ENCODE measurements at places on chromosomes 6 and 20.

DNA sequence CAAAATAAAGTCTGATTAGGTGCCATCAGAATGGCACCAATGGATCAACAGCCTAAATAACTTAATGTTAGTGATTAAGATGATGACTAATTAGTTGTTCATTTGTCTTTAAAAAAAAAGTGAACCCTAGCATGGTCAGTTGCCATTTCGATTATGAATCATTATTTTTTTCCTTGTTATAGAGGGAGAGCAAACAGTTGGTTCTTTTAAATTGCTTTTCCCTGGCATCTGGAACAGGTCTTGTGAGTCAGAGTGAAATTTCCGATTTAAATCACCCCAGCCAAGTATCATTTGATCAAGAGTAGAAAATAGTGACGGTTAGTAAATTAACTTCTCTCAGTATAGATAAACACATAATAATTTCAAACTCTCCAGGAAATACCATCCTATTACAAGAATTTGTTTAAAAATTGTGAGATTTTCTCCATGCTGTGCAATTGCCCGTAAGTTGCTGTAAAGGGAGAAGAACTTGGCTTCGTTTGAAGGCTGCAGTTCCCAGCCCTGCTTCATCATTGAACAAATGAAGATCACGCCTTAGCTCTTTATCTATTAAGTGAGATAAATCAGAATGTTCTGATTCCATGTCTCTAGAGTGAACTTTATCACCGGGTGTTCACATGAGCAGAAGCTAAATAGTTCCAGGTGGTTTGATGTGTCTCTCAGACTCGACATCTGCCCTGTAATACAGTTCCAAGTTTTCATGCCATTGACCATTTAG, 741.3 kb downstream of the DOK5 start:
- no peak for DNase-seq

GRCh38 chr20:22763257-22763906, 179.0 kb upstream of the FOXA2 start:
- no peak for DNase-seq

GRCh38 chr20:10443936-10444335, 8.8 kb downstream of the SLX4IP start:
- DNase-seq = no peak

- no peak for DNase-seq
These were observed 6.2 kb upstream of the RBCK1 start for GRCh38 chr20:401682-402495.

DNA sequence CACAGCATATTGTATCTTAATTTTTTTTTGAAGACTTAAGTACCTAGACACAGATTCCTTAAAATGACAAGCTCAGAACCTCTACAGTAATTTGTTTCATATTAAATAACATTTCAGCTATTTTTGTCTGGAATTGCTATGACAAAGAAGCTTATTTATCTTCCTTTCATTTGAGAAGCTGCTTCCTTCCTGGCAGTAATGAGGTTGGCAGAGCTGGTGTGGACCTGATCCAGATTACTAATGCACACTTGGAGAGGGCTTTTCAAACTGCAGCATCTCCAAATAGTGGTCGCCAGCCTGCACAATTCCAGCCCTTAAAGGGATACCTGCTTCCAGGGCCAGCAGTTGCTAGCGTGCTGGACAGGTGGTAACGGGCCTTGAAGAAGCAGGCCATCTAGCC, 12.1 kb downstream of the PTCHD4 start:
- DNase-seq = no peak

DNA sequence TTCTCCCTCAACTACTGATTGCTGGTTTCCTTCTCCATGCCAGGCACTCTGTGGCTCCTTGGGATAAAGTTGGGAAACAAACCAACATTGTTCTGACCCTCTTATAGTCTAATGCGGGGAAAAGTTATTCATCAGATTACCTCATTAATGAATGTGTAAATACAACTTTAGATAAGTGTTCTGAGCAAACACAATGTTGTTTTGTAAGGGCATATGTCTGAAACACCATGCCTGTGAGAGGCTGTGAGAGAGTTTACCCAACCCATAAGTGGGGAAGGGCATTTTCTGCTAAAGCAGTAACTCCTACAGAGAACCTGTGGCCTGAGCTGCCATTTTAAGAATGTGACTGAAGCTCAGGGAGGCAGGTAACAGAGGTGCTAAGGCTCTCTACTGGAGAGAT, 283.5 kb downstream of the KHDC1L start:
- DNase-seq = no peak

DNA sequence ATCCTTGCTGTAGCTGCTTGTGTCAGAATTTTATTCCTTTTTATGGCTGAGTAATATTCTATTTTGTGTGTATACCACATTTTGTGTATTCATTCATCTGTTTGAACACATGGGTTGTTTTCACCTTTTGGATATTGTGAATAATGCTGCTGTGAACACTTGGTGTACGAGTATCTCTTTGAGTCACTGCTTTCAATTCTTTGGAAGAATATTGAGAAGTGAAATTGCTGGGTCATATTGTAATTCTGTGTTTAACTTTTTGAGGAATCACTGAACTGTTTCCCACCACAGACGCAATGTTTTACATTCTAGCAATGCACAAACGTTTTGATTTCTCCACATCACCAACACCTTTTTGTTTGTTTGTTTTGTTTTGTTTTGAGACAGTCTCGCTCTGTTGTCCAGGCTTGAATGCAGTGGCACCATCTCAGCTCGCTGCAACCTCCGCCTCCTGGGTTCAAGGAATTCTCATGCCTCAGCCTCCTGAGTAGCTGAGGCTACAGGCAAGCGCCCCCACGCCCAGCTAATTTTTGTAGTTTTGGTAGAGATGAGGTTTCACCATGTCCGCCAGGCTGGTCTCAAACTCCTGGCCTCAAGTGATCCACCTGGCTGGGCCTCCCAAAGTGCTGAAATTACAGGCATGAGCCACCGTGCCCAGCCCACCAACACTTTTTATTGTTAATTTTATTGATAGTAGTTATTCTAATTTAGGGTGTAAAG, 21.7 kb downstream of the CPXM1 start:
- DNase-seq = no peak

- DNase-seq = no peak
These were observed 5.2 kb downstream of the BICRAL start for GRCh38 chr6:42787063-42787472.

GRCh38 chr6:23532227-23532626, 593.8 kb upstream of the NRSN1 start:
- no peak for DNase-seq

DNA sequence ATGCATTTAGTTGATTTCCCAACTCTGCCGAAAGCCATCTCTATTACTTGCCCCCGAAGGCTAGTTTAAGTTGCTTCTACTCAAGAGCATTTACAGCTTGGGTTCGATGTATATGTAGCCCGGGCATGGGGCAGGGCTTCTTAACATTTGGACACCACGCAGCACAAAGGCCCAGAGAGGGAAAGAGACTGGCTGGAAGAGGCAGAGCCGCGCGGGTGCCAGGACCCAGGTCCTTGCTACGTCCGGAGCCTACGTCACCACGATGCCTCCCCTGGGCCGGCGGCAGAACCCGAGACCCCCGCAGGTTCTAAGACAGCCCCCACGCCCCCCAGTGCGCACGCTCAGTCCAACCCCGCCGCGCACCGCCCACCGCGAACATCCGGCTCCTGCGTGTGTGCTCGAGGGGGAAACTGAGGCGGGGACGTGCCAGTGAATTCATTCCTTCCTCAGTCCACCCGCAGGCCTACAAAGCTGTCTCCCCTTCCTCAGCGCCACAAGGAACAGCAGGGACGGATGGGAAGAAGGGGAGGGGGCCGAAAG, 367 bp upstream of the PCIF1 start:
- DNase-seq = peak; percentile 50

DNA sequence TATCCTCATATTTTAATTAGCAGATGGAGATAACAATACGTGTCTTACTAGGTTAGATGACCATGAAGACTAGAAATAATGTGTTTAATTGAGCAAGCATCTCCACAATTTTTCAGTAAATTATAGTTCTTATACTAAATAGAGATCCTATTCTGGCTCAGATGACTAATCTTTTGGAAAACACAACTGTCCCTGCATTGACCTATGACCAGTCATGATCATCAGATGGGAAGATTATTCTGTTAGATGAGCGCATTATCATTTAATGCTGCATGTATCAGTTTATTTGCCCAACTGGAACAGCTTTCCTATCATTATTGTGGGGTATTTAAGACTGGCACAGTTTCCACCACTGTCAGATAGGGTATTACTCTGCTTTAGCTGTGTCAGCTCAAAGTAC, 185.5 kb downstream of the MOXD1 start:
- DNase-seq = no peak

GRCh38 chr20:63711085-63711645, 3.3 kb downstream of the ZGPAT start:
- DNase-seq = no peak

GRCh38 chr6:15879371-15880261, 216.8 kb upstream of the DTNBP1 start:
- peak; percentile 49 for DNase-seq

DNA sequence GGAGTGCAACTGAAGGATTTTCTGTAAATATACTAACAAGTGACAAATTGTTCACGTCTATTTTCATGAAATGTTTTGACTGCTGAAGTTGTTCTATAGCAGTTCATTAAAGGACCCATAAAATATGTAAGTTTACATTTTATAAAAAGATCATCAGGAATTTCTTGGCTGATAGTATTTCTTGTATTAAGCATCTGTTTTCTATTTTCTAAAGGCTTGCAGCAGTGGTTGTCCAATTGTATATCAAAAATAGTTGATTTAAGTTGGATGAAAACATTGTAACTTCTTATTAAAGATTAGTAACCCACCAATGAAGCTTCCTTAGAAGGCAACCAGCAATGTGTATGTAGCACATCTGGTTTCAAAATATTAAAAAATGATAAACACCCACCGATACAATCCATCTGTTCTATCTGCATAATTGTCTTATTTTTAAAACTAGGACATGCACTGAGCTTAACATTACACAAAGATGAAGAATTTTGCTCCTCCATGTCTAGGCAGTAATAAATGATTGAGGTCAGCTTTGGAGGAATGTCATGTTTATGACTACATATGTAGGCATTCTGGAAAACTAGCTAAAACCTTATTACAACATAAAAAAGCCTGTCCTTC, 301.3 kb upstream of the TCF21 start:
- DNase-seq = no peak

- no peak for DNase-seq
These were observed 104.3 kb downstream of the CHD6 start for GRCh38 chr20:41513829-41514228.

- DNase-seq = no peak
These were observed 13.6 kb downstream of the LRRC73 start for GRCh38 chr6:43496370-43497128.

- no peak for DNase-seq
These were observed 35.9 kb downstream of the ATP9A start for GRCh38 chr20:51732096-51732791.

GRCh38 chr6:166950443-166950821, 5.9 kb downstream of the RNASET2 start:
- no peak for DNase-seq

DNA sequence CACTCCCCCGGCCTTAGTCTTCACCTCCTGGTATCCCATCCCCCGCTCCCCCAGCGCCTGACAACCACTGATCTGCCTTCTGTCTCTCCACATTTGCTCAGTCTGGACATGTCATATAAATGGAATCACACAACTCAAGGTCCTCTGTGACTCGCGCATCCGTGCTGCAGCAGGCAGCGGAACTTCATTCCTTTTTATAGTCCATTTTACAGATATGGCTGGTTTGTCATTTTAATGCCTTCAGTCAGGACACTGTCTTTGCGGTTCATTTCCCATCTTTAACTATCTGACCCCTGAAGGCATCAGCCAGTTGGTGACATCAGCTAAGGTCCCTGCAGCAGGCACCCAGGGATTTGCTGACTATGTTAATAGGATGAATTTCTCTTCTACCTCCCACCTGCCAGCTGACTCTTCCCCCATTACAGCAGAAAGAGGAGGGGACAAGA, 125.7 kb downstream of the ZMYND8 start:
- no peak for DNase-seq

- DNase-seq = no peak
These were observed 25.8 kb upstream of the RNGTT start for GRCh38 chr6:88989215-88989614.

DNA sequence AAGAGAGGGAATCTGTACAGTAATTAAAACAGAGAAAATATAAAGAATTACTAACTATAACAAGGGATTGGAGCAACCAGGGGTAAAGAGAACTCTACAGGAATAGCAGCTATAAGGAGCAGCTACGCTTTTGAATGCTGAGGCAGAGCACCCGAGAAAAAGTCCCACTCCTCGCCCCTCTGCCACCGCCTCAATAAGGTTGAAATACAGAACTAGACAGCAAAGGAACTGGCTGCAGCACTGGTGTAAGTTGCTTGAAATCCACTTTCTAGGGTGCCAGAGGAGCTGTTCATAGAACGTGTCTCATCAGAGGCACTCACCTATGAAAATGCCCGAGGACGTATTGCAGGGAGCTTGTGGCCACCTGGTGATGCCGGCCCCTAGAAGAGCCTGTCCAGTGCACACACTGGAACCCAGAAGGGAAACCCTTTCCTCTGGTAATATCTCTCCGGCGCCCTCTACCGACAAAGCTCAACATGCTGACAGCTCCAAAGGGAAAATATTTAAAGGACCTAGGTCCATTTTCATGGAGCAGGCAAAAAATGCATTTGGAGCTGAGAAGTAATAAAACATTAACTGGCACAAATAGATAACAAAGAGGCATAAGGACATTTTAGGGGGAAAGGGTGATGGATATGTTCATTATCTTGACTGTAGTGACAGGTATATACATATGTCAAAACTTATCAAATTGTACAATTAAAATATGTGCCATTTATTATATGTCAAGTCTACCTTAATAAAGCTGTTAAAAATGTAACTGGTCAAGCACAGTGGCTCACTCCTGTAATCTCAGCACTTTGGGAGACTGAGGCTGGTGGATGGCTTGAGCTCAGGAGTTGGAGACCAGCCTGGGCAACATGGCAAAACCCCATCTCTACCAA, 137.4 kb upstream of the HDAC2 start:
- DNase-seq = peak; percentile 38

DNA sequence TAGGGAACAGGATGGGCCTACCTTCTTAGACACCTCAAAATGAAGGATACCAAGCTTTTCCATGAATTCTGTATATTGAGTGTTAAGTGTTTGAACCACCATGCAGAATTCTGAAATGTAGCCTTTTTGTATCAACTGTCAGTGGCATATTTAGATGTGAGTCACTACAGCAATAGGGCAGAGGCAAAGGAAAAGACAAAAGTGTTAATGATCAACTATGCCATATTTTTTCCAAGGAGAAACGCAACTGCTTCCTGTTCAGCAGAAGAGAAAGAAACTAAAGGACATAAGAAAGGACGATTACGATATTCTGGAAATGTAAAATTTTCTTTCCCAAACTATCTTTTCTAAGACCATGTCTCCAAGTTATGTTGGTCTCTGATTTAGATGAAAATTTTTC, 104.6 kb upstream of the RSPO3 start:
- no peak for DNase-seq

DNA sequence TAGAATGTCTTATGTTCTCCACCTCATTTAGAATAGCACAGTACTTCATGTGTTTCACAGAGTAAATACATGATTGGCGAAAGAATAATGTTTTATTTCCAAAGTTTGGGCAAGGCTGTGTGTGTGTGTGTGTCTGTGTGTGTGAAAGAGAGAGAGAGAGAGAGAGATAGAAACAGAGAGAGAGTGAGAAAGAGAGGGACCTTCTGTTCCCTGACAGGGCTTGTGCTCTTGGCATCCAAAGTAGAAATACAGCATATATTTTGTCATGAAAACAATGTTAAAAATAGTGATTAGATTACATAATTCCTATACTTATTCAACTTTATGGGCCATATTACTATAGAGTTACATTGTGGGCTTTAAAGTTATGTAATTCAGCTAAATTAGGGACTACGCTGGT, 201.2 kb downstream of the KIF6 start:
- no peak for DNase-seq
